Activated CD4-positive, alpha-beta T cell treated with anti-CD3 and anti-CD28 coated beads, Interleukin-2, amount 10 ng/mL, durations not matched to agents 24 days and 14 days (primary cell): ENCODE measurements at places on chromosomes 1 and 21.

DNA sequence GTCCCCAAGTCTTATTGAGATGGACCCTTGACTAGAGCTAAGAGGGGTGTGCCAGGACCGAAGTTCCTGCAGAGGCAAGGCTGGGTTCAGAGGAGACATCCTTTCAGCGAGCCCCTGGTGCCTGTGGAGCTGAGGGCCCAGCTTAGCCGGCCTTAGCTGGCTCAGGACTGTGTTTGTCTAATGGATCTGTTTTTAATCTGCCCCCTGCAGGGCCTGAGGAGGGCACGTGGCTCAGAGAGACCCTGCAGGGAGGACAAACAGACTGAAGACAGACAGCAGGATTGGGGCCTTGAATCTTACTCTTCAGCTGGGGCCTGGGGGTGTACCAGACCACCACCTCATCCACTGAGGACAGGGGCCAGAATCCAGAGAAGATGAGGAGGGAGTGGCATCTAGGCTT, 1.6 kb downstream of the CRABP2 start:
- no peak overlapping the region for H3K4me3 ChIP-seq
- no peaks in the 10 kb centered on the region for H3K36me3 ChIP-seq
- peaks cover 20% of the 10 kb centered on the region for H3K4me1 ChIP-seq
- DNase-seq = no peak
- H3K27ac ChIP-seq = no peak overlapping the region

DNA sequence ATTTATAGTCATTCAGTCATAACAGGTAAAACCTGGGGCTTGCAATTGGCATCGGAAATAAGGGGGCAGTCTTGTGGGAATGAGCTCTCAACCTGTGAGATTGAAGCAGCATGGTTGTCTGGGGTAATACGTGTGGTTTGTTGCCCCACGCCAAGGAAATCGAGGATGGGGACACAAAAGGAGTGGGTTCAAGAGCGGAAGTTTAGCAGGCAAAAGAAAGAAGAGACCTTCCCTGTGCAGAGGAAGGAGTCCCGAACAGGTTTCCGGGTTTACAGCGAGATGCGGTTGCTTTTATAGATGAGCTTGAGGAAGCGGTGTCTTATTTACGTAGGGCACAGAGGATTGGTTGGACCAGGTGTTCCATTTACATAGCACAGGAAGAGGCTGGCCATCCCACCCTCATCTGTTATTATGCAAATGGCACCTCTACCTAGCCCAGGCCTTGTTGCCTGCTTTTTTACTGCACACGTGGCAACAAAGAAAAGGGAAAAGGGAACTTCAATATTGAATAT, 37.3 kb downstream of the IFNAR1 start:
- H3K36me3 ChIP-seq = peaks cover 12% of the 10 kb centered on the region
- DNase-seq = peak; percentile 90
- H3K27me3 ChIP-seq = no peaks in the 10 kb centered on the region
- H3K4me1 ChIP-seq = peaks cover 17% of the 10 kb centered on the region

DNA sequence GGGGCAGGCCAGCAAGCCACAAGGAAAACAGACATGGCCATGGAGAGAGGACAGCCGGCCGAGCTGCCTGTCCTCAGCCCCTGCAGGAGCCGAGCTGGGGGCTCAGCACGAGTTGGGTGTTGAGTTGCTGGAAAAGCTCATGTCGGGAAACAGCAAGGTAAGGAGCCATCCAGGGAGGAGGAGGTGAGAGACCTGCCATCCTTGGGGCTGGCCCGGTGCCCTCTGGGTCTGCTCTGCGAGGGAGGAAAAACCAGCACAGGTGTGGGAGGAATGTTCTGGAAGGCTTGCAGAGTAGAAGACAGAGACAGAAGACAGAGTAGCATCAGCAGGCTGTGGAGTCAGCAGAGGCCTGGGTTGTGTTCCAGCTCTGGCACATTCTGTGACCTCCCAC, 548.8 kb downstream of the PTPRU start:
- no peaks in the 10 kb centered on the region for H3K36me3 ChIP-seq
- H3K27ac ChIP-seq = no peak overlapping the region
- H3K4me3 ChIP-seq = no peak overlapping the region
- H3K4me1 ChIP-seq = no peaks in the 10 kb centered on the region
- no peak for DNase-seq
- peaks cover 5% of the 10 kb centered on the region for H3K27me3 ChIP-seq

DNA sequence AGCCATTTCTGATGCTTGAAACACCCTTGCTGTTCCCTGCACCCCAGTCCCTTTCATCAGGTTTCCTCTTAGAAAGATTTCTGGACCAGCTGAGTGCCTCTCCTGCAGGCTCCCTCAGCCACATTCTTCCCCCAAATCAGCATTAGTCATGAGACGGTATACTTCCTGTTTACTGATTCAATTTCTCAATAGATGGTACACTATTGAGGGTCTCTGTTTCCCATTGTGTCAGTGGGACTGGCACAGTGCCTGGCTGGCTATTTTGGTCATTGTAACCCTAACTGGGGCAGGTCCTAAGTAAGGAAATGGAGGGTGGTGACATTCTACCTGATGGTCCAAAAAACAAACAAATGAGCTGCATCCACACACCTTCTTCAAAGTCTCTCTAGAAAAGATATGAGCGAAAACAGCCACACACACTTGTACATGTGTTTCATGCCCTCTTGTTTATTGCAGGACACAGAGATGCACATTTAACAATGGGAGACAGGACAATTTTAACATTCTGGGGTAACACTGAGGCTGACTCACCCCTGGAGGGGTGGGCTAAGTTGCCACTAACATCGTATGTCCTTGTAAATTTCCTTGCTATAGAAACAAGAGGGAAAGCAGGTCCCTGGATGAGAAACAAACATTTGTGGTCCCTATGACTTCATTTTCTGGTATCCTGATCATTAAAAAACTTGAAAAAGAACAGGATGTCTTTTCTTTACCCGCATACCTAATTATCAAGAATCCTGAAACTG, 77.5 kb downstream of the RRAGC start:
- peaks cover 40% of the 10 kb centered on the region for H3K27me3 ChIP-seq
- no peaks in the 10 kb centered on the region for H3K36me3 ChIP-seq
- H3K4me1 ChIP-seq = no peaks in the 10 kb centered on the region
- H3K4me3 ChIP-seq = no peak overlapping the region

- H3K27me3 ChIP-seq = no peaks in the 10 kb centered on the region
- peak overlapping the region; percentile 2 for H3K4me3 ChIP-seq
- no peak for DNase-seq
- H3K36me3 ChIP-seq = peaks cover 76% of the 10 kb centered on the region
Measured at GRCh38 chr1:40742363-40743061, 41.1 kb upstream of the KCNQ4 start.

- peak overlapping the region; percentile 83 for H3K27ac ChIP-seq
- no peaks in the 10 kb centered on the region for H3K27me3 ChIP-seq
- H3K36me3 ChIP-seq = peaks cover 18% of the 10 kb centered on the region
- no peak for DNase-seq
Measured at GRCh38 chr1:110336300-110337039, 2.7 kb upstream of the RBM15 start.

- no peak for DNase-seq
- H3K4me3 ChIP-seq = no peak overlapping the region
- H3K27ac ChIP-seq = no peak overlapping the region
- H3K4me1 ChIP-seq = no peaks in the 10 kb centered on the region
- H3K36me3 ChIP-seq = no peaks in the 10 kb centered on the region
Measured at GRCh38 chr1:178254433-178254832, 160.5 kb downstream of the RASAL2 start.
